ENCODE measurements at places on chromosomes 12 and 14.

- DNase-seq, result no peak
Measured at GRCh38 chr12:102691773-102692555, 211.6 kb upstream of the IGF1 start.

DNA sequence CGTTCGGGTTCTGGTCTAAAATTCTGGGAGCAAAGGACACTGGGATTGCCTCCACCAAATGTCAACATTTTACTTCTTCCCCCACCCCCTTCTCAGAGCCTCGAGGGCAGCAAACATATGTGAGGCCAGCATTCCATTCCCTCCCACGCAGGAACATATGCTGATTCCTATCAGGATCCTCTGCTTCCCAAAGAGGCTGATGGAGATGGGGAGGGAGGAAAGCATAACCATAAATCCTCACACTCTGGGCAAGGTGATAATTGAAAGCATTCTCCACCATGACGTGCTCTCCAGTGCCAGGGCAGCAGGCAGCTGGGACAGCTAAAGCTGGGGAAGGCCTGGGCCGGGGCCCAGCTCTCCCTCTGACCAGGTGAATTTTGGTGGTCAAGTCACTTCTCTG, 395.0 kb downstream of the ZFP36L1 start:
- no peak for DNase-seq

GRCh38 chr14:94707494-94707893, 62.4 kb downstream of the GSC start:
- DNase-seq, result no peak

GRCh38 chr14:103230021-103230420, 104.0 kb upstream of the EIF5 start:
- DNase-seq, result no peak

DNA sequence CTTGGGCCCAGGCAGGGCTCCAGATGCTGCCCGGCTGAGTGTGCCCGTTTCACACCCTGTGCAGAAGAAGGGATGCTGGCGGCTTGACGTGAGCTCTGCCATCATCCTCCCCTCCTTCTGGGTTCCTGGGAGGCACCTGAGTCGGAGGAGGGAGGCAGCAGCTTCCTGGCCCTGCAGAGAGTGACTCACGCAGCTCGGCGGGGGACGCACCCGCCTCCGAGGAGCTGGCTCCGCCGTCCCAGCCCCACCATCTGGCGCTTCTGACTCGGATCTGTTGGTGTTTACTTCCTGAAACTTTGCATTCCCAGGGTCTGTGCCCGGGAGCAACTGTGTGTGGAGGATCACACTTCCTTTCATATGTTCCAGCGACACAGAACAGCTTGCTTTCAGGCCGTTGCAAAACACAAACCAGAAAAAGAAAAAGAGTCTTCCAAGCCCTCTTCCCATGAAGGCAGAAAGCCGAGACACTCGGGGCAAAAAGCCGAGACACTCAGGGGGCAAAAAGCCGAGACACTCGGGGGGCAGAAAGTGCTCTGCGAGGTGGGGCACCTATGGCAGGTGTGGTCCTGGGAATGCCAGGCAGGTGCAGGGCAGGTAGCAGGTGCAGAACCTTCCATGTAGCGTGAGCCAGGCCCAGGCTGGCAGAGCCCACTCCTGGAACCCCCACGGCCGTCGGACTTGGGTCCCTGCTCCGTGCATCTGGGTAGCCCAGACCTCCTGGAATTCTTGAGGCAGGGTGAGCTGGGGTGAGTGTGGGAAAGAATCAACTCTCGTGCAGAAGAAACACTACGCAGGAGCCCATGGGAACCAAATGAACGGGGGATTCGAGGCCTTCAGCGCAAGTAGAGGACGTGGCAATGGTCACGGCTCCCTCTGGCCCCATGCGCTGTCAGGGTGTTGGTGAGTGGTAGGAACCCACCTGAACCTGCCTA, 27.6 kb upstream of the GALNT9 start:
- DNase-seq, result no peak

GRCh38 chr12:15772405-15773018, 16.7 kb downstream of the EPS8 start:
- DNase-seq, result no peak

DNA sequence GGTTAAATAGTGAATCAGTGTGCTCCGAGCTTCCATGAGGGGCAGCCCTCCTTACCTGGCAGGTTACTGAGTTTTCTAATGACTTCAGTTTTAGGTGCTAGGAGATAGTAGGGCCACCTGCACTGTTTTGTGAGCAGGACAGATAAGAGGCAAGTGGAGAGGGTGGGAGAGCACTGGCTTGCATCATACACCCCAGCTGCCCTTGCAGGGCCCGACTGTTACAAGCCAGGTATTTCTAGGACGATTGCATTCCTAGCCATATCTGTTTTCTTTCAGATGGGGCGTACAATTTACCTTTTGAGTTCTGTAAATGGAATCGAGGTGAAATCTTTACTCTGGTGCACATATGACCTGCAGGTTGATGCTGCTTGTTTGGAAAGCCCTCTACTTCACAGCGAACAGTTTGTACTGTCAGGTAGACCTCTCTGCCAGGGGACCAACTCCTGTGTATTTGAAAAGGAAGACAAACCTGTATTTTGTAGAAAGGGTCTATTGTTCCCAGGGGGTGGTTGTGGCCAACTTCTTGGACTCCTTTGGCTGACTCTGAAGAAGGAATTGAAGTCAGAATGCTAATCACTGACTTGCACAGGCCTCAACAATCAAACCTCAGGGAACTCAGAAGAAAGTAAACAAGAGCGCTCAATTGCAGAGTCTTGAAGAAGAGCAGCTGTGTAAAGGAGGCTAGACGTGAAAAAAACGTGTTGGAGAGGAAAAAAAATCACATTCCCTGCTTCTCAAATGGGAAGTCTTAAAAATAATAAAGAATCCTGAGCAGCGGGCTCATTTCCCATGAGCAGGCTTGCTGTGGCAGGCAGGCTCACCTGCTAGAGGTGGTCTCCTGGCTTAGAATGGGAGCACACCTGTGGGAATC, 57.3 kb downstream of the ETV6 start:
- no peak for DNase-seq

- DNase-seq, result no peak
Measured at GRCh38 chr14:67733616-67734015, 31.9 kb downstream of the RDH12 start.

DNA sequence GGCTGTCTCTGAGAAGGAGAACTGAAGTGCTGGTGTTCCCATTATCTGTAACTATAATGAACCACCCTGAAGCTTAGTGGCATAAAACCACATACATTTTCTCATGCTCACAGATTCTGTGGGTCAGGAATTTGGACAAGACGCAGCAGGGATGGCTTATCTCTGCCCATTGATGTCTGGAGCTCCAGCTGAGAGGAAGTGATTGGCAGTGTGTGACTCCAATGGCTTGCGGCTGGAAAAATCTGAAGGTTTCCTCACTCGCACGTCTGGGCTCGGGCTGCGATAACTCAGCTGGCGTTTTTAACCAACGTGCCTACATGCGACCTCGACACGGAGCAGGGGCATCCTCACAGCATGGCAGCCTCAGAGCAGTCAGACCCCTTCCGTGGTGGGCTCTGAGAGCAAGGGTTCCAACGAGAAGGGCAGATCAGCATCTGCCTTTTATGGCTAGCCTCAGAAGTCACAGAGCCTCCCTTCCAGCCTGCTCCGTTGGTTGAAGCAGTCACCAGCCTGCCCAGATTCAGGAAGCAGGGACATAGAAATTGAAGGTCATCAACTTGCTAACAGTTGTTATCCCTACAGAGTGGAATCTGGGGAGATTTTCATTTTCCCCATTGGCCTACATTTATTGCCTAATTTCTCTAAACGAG, 143.3 kb upstream of the BCL2L14 start:
- DNase-seq, result no peak

DNA sequence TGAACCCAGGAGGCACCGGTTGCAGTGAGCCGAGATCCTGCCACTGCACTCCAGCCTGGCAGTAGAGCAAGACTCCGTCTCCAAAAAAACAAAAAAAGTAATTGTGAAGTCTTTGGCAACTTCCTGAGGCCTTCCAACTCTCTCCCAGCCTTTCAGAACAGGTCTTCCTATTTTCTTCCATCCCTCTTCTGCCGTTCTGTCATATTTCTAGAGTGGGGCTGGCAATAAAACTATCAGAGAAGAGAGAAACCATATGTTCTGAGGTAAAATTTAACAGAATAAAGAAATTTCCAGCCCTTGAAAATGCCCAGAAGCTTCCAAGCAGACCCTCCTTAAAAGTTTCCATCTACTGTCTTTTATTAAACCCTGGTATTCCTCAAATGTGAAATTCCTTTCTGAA, 100.4 kb downstream of the HMGA2 start:
- DNase-seq, result no peak

- DNase-seq, result peak; percentile 48
Measured at GRCh38 chr12:52585946-52586345, 12.3 kb upstream of the KRT74 start.

DNA sequence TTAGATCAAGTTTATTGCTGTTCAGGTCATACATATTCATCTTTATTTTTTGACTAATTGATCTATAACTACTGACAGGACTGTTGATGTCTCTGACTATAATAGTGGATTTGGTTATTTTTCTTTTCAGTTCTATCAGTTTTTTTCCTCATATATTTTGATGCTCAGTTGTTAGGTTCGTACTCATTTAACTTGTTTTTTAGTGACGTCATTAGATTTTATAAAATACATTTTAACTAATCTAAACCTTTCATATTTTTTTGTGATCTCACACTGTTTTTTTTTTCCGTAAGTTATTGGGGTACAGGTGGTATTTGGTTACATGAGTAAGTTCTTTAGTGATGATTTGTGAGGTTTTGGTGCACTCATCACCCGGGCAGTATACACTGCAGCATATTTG, 841.2 kb upstream of the FBXO33 start:
- DNase-seq, result no peak

GRCh38 chr12:103833095-103833775, 7.8 kb downstream of the NT5DC3 start:
- DNase-seq, result no peak

DNA sequence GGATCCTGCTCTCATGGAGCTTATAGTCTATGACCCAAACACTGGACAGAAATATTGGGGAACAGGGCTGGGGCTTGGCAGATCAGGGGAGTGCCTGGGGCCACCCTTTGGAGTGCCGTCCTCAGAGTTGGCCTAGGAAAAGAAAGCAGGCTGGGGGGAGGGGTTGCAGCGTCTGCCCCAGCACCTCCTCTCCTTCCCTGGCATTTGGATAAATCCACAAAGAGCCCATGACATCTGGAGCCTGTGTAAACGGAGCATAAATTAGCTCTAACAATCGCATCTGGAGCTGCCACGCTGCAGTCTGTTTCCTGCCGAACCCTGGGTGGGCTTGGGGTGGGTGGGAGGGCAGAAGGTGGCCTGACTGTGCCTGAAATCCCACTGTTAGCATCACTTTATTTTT, 63.8 kb downstream of the MVK start:
- no peak for DNase-seq

DNA sequence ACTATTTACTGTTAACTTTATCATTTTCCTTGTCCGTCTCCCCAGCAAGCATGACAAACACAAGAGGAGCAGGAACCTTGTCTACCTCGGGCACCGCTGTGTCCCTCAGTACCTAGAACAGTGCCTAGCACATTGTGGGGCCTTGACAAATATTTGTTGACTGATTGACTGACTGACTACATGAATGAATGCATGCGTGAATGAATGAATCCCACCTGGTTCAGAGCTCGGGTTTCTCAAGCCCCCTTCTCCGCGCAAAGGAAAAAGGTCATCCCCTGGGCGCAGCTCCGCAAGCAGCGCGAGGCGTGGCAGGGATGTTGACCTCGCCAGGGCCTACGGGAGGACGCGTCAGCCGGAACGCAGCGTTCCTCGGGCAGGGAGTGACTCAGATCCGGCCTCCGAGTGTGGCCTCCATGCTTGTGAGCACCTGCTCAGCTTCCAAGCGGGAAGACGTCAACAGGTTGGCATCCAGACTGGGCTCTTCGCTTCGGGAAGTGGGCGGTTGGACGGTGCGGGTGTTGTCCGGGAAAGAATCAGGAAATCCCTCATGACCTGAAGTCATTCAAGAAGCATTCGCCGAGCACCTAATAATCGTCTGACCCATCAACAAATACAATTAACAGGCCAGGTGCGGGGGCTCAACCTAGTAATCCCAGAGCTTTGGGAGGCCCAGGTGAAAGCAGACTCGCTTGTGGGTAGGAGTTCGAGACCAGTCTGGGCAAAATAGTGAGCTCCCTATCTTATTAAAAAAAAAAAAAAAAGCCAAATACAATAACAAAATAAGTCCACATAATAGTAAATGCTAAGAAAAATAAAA, 13.9 kb upstream of the UBC start:
- DNase-seq, result no peak

- no peak for DNase-seq
Measured at GRCh38 chr12:113837528-113838296, 128.4 kb downstream of the RBM19 start.

DNA sequence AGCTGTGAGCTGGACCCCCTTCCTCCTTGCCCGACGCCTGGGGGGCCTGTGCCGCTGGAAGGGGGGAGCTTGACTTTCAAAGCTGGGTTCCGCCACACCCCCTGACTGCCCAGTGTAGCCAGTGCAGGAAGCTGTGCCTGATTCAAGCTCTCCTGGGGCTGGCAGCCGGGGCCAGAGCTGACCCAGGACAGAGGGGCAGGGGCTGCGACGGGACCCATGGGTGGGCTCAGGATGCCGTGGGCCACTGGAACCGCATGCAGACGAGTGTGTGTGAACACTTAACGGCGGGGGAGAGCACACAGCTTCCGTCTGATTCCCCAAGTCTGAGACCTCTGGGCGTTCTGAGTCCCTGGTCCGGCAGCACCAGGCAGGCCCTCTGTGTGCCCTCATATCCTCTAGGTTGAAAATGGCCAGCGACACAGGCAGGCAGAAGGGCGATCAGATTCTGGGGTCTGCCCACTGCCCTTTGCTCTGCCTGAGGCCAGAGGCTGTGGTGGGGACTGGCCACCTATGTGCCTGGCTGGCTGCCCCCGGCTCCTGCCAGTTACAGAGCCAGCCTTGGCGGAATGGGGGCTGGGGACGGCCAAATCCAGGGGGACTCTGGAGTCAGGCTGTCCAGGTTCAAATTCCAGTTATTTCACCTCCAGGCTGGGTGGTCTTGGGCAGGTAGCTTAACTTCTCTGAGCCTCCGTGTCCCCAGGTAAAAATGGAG, 54.0 kb downstream of the CYP46A1 start:
- no peak for DNase-seq

- no peak for DNase-seq
Measured at GRCh38 chr12:47214771-47215170, 135.0 kb upstream of the AMIGO2 start.

GRCh38 chr12:21677622-21678277, 20.1 kb upstream of the LDHB start:
- no peak for DNase-seq

DNA sequence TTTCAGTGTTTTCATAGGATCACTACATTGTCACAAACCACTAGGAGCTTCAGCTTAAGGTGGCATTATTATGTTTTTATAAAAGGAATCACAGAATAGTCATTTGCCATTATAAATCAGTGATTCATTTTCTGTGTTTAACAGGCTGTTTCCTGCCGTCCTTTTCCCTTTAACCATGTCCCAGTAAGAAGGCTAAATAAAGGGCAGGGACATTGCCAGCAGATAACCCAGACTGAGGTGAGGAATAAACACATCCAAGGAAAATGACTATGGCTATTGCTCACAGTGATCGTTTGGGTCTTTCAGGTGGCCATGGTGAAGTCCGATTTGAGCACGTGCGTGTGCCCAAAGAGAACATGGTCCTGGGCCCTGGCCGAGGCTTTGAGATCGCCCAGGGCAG, 17.9 kb upstream of the ALDH2 start:
- no peak for DNase-seq

- DNase-seq, result no peak
Measured at GRCh38 chr14:69674546-69675244, 63.3 kb downstream of the SUSD6 start.

GRCh38 chr12:130281153-130281799, 56.4 kb upstream of the PIWIL1 start:
- DNase-seq, result no peak

GRCh38 chr12:93011100-93011499, 82.0 kb upstream of the EEA1 start:
- DNase-seq, result no peak

GRCh38 chr12:55724226-55724939, 4.2 kb downstream of the RDH5 start:
- DNase-seq, result peak; percentile 45
